ENCODE measurements at places on chromosomes 2 and 18.

DNA sequence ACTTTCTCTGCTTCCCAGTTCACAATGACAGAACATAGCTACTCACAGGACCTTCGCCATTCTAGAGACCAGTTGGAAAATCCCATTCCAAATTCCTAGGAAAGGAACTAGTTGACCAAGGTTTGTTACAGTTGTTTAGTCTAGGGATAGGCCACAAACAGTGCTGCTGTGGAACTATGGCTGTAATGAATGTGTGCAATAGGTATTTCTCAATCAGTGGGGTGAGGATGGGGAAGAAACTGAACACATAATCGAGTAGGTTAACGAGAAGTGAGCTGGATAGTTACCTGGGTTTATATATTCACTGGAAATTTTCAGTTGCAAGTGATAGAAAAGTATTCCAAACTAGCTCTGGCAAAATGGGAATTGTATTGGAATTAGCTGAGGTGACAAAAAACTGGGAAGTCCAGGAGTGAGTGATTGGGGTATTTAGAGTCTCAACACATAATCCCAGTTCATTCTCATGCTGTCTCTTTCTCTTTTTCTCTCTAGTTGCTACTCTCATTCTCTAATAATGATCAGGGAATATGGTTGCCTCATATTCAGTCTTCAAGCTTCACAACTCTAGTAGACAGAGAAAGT is 18.2 kb upstream of the HMSD start:
- no peak for DNase-seq

DNA sequence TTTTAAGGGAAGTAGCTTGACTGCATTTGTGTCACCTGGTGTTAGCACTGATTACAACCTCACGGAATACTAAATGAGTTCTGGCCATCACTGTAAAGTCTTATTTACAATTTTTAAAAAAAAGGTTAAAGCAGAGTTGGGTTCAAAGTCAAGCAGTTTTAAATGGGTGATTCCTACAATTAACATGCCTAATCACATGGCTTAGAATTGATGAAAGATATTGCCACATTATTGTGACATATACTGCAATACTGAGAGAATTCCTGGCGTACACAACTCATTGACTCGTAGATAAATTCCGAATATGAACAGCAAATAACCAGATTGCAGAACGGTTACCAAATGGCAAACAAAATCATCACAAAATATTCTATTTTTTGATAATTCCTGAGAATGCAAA is 34.2 kb downstream of the ROCK2 start:
- DNase-seq, result no peak

GRCh38 chr2:86621280-86621943 is 2.3 kb downstream of the RNF103 start:
- no peak for DNase-seq

GRCh38 chr2:45888167-45888566 is 236.7 kb downstream of the PRKCE start:
- DNase-seq, result no peak

DNA sequence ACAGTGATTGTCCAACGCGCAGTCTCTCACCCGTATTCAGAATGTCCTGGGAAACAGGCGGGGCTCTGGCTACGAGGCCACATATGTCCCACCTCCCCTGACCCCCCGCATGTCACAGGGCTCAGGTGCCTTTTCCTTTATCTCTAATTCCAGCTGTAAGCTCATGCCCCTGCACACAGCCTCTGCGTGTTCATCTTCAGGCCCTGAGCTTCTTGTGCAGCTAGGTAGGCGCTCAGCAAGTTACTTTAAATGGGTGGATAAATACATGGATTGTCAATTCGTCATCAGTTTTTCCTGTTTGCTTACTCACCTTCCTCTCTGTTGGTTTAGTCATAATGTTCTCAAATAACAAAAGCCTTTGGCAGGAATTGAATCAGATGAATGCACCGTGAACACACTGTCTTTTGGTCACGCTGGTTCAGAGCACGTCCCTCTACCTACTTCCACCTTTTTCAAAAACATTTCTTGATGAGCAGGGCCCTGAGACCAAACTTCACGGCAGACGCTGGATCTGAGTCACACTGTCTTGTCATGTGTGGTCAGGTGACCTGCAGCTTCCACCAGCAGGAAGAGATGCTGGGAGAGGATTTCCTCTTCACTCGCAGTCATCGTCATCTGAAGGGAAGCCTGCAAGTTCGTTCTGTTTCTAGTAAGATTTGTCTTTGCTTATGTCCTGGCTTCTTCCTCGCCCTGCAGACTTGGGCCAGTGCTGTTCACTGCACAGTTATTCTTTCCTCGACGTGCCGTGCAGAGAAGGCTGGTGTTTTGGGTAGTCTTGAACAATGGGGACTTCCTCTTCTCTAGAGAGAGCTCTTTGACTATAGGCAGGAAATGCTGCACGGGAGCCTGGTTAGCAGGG is 138.1 kb downstream of the PTGR3 start:
- peak; percentile 23 for DNase-seq

GRCh38 chr2:224178056-224178455 is 139.0 kb upstream of the SERPINE2 start:
- DNase-seq, result peak; percentile 39

GRCh38 chr2:231615058-231615671 is 22.5 kb downstream of the TEX44 start:
- no peak for DNase-seq

DNA sequence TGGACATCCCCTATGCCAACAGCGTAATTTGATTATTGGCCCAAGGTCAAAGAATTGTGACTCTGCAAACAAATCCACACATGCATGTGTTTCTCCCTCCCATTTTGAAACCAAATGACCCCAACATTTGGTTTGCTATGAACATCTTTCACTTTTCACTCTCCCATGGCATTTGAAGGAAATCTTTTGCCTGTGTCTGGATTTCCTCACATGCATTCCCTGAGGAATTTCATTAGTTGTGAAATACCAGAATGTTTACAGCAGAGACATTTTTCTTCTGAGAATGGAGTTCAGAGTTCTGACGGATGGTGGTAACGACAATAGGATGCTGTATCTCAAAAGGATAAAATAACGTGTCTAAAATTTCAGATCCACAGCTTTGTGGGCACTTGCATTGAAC is 60.3 kb upstream of the LMAN1 start:
- no peak for DNase-seq

GRCh38 chr2:41496908-41497307 is 550.9 kb upstream of the PKDCC start:
- DNase-seq, result no peak

DNA sequence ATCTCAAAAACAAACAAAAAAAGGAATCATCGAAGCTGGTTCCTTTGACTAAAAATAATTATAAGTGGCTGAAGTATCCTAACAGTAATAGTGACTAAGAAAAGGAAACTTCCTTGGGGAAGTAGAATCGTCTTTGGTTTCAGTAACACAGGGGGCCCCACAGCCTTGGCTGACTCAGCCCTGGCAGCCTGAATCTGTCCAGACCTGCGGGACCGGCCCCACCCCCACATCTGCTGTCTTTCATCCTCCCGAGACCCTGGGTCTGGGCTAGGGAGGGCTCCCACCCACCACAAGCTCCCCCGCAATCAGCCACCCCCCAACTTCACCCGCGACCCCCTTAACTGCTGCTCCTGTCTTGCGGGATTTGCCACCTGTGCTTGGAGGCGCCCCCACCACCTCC is 1452.6 kb upstream of the ACVR2A start:
- no peak for DNase-seq

GRCh38 chr18:73201940-73202339 is 334.2 kb upstream of the NETO1 start:
- no peak for DNase-seq

- DNase-seq, result no peak
Observed at GRCh38 chr2:42965196-42965595, 172.8 kb upstream of the HAAO start.

- no peak for DNase-seq
Observed at GRCh38 chr2:99481941-99482340, 7.9 kb downstream of the REV1 start.

DNA sequence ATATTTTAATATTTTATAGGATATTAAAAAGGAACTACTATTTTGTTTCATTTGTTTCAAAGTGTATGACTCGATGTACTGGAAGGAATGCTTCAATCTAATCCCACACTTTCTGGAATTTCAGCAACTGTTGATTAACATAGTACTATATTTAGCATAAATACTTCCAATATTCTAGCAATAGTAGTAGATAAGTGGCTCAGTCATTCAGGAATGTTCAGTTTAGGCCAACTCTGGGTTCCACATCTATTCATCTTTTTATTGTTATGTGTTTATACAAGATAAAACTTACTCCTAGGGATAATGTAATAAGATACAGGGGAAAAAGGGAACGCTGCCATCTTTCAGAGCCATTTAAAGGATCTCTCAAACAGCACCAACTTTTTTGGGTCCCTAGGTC is 22.3 kb upstream of the ORC2 start:
- DNase-seq, result no peak

DNA sequence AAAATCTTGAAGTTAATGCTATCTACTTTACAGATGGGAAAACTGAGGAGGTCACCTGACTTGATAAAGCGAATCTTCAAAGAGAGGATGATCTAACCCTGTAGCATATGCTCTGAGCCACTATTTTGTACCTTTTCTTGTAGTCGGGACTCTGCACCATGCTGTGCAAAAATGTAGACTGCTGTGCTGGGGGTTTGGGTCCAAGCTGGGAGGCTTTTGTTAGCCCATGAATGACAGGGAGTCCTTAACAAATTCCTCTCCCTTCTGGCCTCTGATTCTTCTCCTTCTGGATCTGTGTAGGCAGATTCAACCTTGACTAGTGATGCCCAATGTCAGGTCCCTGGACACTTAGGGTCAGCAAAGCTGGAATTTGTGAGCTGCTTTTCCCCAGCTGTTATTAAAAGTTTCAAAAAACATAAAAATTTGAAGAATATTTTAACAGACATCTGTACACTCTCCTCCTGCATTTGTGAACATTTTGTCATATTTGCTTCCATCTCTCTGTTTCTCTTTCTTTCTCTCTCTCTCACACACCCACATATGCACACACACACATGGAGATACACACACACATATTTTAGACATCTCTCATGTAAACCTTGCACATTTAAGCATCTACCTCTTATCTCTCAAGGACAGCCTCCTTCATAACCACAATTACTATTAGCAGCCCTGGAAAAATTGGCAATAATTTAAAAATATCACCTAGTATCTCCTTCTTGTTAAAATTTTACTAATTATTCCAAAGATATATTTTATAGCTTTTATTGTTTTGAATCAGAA is 335.0 kb upstream of the TRIB2 start:
- no peak for DNase-seq

GRCh38 chr2:217113491-217113890 is 253.6 kb upstream of the TNP1 start:
- no peak for DNase-seq

- DNase-seq, result no peak
Observed at GRCh38 chr2:128492966-128493811, 174.5 kb upstream of the HS6ST1 start.

DNA sequence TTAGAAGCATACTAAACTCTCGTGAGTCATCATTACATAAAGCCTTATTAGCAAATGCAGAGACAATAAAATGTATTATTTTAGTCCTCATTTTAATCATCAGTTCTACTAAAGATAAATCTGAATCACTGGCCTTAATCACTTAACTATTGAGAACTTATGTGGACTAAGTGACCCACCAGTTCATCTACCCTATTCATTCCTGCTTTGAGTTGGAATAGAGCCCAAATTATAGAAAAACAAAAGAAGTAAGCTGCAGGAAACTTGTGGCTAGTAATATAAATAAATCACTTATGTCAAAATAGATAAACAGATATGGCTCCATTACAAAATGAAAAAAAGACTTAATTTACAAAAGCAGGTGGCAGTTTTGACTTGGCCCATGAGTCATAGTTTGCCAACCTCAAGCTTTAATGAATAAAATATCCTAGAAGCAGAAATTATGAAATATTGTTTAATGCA is 851.8 kb upstream of the CRIM1 start:
- DNase-seq, result no peak
